ENCODE measurements at places on chromosomes 13 and 19. TPM values are rescaled to one million over a fixed set of nuclear protein-coding genes. Genes with fewer than 3 reads are reported as not detected.

KRI1 gene
- 9.8 TPM for total RNA-seq

SIGLEC12 gene
- total RNA-seq, result not detected

FAM174C gene
- 45.4 TPM for total RNA-seq

CYP2A6 gene
- 0.30 TPM for total RNA-seq

ALOX5AP gene
- 6.8 TPM for total RNA-seq

PDX1 gene
- total RNA-seq, result not detected

LMTK3 gene
- total RNA-seq, result 2.1 TPM

FAM83E gene
- 0.30 TPM for total RNA-seq

ZNF575 gene
- total RNA-seq, result 0.30 TPM

PRSS57 gene
- not detected for total RNA-seq

BRCA2 gene
- 2.4 TPM for total RNA-seq

PBX4 gene
- total RNA-seq, result 0.55 TPM

ZNF256 gene
- total RNA-seq, result 3.6 TPM
